Activated CD4-positive, alpha-beta T cell treated with anti-CD3 and anti-CD28 coated beads for 1 hour (primary cell): ENCODE measurements at places on chromosomes 11 and 22.
A peak's percentile ranks its signal among the peaks of the same experiment; 100 is the strongest.

- DNase-seq = no peak
These were observed 9.5 kb downstream of the GNB1L start for GRCh38 chr22:19845054-19845722.

- no peak for DNase-seq
These were observed 1078.3 kb downstream of the FAM181B start for GRCh38 chr11:81655351-81655750.

GRCh38 chr11:128574576-128575011 is 12.8 kb downstream of the ETS1 start:
- DNase-seq = no peak

GRCh38 chr11:65882120-65883057 is 2.8 kb downstream of the CTSW start:
- no peak for DNase-seq

DNA sequence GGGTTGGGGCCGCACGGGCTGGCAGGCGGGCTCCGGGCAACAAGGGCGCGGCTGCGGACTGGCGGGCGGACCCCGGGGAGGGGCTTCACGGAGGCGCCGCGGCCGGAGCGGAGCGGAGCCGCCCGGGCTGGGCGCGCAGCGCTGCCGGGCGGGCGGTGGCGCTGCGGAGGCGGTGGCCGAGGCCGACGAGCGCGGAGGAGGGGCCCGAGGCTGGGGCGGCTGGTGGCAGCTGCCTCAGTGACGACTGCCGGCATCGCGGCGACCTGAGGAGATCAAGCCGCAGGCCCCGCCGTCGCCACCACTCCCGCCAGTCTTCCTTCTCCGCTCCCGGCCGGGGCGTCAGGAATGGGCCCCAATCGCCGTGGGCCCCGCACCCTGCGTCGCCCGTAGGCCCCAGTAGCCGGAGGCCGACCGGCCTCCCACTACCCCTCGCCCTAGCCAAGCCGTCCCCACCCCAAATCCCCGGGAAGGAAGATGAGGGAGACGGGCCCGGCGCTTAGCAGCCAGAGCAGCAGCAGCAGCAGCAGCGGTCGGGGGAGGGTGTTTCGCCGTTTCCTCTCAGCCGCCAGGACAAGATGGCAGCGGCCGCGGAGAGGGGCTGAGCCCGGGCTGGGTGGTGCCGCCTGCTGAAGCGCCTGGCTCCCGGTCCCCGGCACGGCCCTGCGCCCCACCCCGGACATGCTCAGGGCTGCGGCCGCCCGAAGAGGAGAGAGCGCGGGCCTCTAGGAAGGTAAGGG is at the start of gene HIPK3:
HIPK3 (plus strand) TSS at position 222 of the 737 bp plus-strand sequence.
- peak; percentile 54 for DNase-seq

- DNase-seq = no peak
These were observed 72.8 kb downstream of the FLI1 start for GRCh38 chr11:128766591-128767081.

GRCh38 chr11:118079491-118079890 is 2.6 kb downstream of the TMPRSS4 start:
- DNase-seq = no peak

GRCh38 chr11:112785719-112786118 is 175.5 kb upstream of the NCAM1 start:
- no peak for DNase-seq

DNA sequence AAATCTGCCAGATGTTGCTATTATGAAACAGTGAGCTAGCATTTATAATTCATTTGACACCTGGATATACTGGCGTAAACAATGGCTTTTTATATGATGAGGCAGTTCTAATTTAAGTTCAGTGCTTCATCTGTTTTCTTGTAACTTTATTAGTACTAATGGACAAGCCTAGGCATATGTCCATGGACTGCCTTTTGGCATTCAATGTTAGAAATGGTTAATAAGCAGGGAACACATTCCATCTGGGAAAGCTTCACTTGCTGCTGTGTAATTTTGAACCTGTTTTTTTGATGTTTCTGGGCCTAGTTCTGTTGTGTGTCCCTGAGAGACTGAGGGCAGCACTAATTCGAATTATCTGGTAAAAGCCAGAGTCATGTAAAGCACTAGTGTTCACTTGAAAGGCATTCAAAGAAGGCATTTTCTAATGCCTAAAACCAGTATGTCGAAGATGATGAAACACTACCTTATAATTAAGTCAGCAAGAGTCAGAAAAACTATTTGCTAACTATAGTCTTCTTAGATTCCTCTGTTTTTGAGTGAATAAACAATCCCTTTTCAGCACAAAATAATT is 138.5 kb downstream of the SWAP70 start:
- no peak for DNase-seq

DNA sequence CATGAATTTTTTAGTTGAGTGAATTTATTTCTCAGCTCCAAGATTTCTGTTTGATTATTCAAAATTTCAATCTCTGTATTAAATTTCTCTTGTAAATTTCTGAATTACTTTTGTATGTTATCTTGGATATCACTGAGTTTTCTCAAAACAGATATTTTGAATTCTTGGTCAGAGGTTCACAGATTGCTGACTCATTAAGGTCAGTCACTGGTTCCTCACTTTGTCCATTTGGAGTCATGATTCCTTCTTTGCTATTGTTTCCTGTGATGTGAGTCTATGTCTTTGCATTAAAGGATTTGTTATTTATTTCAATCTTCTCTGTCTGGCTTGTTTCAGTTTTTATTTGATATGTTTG is 10.2 kb upstream of the IL17RA start:
- no peak for DNase-seq

DNA sequence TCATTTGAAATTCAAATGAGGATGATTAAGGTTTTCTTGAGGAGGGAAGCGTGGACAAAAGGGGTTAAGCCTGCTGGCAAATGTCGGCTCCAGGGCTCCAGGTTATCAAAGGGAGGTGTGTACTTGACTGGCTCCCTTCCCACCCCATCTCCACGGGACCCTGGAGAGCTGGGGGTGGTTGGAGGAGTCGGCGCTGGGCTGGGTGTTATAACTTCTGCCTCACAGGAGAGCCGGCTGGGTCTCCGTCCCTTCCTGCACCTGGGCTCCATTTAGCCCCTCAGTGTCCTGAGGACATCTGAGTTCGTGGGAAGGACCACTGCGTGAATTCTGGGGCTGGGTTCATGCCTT is 15.6 kb downstream of the POU2F3 start:
- no peak for DNase-seq

DNA sequence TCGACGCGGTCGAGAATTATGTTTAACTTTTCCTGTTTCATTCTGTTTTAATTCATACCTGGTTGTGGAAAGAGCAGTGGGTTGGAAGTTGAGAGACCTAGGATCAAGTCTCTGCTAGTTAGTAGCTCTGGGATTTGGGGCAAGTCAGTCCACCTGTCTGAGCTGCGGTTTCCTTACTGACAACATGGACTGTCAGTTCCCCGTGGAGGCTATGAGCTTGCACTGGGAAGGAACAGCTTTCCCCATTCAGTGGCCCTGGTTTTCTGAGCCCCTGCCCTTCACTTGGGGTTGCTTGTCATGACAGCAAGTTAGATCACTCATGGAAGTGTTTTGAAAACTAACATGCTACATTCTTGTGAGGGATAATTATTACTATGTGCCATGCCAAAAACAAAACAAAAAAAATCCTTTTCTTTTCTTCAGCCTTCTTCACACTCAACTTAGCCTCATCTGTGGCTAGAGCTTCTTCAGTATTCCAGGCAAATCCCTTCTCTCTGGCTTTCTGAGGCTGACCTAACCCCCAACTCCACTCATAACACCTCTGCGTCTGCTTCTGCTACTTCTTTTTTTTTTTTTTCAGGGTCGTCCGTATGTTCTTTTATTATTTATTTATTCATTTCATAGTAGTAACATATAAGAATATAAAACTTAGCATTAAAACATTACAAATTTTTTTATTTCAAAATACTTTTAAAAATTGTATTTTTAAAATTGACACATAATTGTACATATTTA is 43.0 kb upstream of the ZBED5 start:
- no peak for DNase-seq

DNA sequence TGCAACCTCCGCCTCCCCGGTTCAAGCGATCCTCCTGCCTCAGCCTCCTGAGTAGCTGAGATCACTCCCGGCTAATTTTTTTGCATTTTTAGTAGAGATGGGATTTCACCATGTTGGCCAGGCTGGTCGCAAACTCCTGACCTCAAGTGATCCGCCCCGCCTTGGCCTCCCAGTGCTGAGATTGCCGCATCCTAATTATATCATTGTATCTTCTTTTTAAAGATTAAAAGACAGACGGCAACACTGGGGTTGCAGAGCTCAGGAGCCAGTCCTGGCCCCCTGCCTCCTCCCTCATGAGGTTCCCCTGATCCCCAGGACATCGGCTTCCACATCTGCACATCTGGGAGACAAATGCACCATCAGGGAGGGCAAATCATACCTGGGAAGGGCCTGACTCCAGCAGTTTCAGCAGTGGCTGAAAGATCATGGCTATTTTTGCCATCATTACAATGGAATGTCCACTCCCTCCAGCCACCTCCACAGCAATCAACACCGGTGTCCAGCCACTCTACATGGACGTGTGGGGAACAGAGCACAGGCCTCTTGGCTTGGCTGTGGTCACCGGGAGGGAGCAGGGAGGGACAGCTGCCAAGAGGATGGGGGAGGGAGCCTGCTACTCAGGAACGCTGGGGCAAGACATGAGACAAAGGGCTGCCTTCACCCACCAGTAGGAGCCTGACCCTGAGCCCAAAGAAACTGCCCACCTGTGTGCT is 9.2 kb upstream of the CELSR1 start:
- no peak for DNase-seq

DNA sequence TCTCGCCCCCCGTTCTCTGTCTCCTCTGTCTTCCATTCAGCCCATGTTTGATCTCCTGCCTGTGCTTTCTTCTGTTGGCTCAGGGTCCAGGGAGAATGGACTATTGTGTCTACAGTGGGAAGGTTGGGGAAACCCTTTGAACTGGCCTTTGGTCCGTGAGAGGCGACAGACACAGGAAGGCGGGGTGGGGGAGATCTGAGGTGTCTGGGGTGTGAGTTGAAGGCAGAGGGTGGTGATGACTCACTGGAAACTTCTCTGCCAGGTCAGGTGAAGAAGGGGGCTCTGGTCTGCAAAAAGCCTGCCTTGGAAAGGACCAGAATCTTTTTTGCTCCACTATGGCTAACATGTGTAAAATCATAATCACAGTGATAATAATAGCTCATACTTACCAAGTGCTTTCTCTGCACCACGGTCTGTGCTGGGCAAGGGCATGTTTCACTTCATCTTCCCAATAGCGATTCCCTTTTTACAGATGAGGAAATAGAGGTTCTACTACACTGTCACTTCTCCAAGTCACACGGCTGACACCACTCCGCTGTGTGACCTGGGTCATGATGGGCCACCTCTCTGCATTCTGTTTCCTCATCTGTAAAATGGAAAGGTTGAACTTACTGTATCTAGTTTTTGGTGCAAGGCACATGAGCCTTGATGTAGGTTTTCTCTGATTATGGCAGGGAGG is 99.8 kb upstream of the ALX4 start:
- DNase-seq = no peak

DNA sequence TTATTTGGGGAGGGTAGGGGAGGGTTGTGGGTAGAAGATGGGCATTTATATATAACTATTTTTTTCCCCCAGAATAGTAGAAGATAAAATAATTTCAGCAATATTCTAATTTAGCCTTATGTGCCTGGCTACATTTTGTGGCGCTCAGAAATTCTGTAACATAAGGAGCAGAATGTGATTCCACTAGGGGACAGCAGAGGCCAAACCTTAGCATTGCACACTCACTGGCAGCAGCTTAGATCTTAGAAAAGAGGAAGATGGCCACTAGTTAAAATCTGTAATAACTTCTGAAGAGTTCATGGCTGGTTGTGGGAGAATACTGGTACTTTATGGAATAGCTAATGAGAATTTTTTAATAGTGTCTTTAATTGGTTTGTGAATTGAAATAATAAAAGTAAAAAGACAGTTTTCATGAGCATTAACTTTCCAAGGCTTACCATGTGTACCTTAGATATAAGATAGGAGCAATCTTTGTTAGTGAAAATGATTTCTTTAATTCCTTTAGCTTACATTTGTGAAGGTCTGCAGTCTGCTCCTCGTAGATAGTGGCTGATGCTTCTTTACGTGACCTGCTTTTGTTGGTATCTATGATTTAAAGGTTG is 33.1 kb downstream of the DDX10 start:
- no peak for DNase-seq

- no peak for DNase-seq
These were observed 1090.8 kb downstream of the BRD1 start for GRCh38 chr22:48736593-48737460.

DNA sequence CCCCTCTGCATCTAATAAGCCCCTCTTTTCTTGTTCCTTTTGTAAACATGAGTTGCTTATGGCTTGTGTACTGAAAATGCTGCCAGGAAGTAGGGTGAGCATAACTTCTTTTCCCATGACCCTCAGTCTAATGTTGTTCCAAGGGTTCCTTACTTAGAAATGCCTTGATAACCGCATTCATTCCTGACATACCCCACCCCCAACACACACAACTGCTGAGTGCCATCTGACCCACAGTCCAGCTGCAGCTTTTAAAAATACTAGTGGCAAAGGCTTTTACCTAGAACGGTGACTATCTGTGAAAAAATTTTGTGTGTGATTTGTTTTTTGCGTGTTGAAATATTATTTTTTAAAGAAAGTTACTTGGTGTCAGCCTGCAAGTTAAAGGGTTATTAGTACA is 52.6 kb downstream of the ARHGAP42 start:
- DNase-seq = no peak

- DNase-seq = no peak
These were observed 45.6 kb upstream of the TENM4 start for GRCh38 chr11:79486242-79486984.

GRCh38 chr11:58577555-58578135 is 1.2 kb upstream of the ZFP91 start:
- peak; percentile 74 for DNase-seq

- DNase-seq = no peak
These were observed 45.7 kb downstream of the TRIOBP start for GRCh38 chr22:37742376-37743171.

GRCh38 chr11:10622957-10623791 is 54.7 kb upstream of the LYVE1 start:
- no peak for DNase-seq

DNA sequence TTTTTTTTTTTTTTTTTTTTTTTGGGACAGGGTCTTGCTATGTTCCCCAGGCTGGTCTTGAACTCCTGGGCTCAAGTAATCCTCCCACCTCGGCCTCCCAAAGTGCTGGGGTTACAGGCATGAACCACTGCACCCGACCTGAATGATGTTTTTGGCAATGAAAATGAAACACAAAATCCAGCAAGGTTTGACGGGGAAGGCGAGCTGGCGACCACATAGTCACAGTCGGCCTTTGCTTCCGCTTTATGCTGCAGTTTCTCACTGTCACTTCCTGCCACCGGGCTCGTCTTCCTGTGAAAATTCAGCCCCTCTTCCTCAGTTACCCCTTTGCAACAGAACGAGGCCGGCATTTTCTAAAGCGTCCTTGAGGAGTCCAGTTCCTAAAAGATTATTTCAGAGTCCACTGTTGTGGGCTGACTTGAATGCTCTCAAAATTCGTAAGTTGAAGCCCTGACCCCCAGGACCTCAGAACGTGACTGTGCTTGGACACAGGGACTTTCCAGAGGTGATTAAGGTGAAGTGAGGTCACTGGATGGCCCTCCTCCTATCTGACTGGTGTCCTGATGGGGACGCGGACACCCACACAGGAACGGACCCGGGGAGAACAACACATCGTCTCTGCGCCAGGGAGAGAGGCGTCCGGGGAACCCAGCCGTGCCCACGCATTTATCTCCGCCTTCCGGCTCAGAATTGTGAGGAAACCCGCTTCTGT is 2.9 kb upstream of the BID start:
- DNase-seq = peak; percentile 45
